ENCODE measurements at places on chromosomes 2 and 18.
A peak's percentile ranks its signal among the peaks of the same experiment; 100 is the strongest.

DNA sequence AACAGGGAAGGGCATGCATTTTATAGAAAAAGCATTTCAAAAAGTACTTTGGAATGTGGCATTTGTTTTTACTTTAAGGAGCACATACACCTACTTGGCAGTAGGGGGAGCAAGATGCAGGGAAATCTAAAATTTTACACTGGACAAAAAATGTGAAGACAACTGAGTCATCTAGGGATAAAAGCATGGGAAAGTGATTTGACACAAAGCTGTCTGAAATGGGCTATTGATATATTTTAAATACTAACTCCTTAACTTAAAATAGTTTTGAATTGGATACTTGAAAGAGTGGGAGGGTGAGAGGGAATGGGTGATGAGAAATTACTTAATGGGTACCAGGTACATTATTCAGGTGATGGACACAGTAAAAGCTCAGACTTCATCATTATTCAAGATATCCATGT lies 15.8 kb downstream of the TMEM200C start:
- DNase-seq = no peak

- DNase-seq = no peak
Measured at GRCh38 chr18:72999971-73000607, 132.3 kb upstream of the NETO1 start.

DNA sequence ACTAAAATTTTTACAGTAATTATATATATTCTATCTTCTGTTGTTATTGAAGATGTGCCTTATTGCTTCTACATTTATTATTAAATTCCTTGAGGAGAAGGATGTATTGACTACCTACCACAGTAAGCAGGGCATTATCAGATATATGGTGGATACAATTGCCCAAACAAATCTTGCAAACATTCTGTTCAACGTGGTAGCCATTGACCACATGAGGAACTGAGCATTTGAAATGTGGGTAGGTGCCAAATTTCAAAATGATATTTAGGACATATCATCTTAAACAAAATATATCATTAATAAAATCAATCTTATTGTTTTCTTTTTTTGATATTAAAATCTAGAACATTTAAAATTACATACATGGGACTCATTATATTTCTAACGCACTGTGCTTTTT lies 11.1 kb downstream of the SCN3A start:
- DNase-seq = no peak

DNA sequence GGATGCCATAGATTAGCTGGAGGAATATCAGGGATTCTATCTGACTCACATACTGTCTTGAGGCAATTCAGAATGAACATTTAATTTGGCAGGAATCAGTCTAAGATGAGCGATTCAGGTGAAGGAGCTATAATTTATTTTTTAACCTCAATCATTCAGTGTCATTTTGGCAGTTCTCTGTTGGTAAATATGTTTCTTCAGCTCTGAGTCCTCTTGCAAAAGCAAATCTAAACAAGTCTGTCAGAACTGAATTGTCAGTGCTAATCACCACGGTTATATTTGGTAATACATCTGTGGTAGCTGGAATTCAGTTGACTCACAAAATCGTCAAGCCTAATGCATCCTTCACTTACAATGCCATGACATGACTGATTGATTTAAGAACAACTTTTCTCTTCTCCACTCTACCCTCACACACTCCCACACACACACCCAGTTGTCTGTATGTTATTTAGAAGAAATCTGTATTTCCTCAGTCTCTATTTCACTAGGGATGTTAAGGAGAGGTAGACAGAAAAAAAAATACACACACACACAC lies 516.6 kb upstream of the NXPH2 start:
- no peak for DNase-seq

GRCh38 chr2:2876331-2877221 lies 501.0 kb downstream of the EIPR1 start:
- no peak for DNase-seq

- DNase-seq = peak; percentile 49
Measured at GRCh38 chr2:68837164-68837860, 33.9 kb downstream of the BMP10 start.

DNA sequence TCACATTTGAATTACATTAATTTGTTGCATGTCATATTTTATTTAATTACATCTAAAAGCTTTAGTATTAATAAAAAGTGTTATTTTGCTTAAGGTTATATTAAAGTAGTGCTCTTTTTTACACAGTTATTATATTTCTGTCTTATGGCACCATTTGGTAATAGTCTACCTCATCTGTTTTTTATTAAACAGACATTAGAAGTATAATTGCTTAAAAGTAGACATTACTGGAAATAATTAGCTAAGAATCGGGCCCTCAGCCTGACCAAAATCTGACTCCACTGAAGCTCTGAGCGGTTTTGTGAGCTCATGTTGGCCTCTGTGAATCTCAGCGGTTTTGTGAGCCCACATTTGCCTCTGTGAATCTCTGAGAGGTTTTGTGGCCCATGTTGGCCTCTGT lies 102.5 kb upstream of the SNTG2 start:
- no peak for DNase-seq

GRCh38 chr2:68911709-68912108 lies 40.5 kb upstream of the BMP10 start:
- DNase-seq = no peak

- DNase-seq = no peak
Measured at GRCh38 chr18:29979881-29980280, 1062.7 kb downstream of the DSC3 start.

DNA sequence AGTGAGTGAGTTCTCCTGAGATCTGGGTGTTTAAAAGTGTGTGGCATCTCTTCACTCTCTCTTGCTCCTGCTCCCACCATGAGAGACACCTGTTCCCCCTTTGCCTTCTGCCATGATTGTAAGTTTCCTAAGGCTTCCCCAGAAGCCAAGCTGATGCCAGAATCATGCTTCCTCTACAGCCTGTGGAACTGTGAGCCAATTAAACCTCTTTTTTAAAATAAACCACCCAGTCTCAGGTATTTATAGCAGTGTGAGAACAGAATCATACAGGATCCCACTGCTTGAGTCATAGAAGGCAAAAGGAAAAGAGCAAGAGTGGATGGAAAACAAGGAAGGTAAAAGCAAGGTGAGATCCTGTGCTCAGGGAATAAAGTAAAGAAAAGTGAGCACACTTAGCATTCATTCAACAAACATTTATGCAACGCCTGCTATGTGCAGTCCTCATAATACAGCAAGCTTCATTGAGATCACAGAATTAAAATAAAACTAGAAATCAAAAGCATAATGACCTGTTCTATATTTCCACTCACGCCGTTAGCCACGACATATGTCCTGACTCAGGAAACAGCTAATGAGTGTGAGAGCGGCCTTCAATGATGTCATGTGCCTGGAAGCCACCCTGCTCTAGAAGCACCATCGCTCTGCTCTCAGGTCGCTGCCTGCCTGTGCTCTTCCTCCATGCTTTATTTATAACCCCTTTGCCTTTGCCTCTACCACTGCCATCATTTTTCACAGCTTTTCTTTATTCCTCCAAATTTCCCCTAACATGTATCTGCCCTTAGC lies 11.3 kb upstream of the COPS8 start:
- no peak for DNase-seq

DNA sequence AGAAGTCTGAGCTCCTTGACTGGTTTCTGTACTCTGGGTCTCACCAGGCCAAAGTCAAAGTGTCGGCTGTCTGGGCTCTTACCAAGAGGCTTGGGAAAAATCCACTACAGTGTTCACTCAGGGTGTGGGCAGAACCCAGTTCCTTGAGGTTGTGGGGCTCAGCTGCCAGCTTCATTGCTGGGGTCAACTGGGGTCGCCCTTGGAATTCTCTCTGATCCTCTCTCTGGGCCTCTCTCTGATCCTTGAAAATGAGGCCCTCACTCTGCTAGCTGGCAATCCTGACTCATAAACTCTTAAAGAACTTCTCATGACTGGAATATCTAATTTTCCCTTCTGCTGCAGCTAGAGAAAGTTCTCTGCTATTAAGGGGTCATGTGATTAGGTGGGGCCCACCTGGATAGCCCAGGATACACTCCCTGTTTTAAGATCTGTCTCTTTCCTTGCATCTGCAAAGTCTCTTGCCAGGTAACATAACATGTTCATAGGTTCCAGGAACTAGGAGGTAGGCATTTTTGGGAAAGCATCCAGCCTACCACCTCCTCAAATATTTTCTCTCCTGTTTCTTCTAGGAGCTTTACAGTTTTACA lies 66.3 kb downstream of the SP110 start:
- peak; percentile 24 for DNase-seq

DNA sequence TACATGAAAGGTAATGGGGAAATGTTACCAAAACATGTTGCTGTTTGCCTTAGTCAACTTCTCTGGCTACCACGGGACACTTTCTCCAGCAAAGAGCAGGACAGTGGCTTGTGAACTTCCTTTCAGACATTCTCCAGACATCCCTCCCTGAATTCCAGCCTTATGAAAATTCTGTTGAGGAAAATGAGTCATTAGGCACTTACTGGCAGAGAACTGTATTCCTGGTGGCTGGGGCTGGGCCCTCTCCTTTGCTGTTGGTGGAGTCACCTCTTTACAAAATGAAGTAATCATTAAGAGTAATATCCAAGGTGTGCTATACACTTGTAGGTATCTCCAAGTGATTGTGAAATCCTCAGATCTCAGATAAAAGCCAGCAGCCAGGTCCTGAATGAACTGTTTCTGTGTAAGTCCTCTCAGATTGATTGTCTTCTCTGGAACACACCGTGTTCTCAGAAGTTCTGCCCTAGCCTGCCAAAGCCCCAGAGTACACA lies 1.3 kb upstream of the FAP start:
- DNase-seq = peak; percentile 39

- DNase-seq = peak; percentile 68
Measured at GRCh38 chr18:80033181-80034067, 810 bp upstream of the RBFA start.

DNA sequence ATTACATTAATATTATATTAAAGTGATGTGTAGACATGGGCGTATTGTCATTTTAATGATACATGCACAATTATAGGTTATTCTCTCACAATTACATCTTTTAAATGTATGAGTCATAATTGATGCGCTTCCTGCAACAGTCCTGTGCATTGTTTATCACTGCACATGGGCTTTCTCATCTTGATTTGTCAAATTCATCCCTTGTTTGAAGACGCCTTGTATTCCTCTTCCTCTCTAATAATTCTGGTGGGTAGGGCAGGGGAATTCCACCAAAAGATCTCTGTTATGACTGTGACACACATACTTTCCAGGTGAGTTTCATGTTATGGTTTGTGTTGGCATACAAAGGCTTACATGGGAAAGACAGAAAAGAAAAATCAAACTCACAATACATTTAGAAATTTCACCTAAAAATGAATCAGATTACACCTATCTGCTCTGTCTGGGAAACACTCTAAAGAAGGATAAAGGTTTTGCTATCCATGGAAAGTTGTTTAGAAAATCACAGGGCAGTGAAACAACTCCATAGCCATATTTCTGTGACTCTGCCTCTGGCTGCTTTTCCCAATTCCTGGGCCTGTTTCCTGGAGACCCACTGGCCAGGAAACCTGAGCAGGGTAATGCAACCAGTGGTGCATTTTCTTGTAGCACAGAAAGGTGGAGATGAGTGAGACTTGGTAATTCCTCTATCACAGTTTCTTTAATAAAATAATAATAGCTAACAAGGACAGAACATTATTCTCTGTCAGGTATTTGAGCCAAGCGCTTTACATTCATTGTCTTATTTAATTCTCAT lies 13.2 kb downstream of the SLC9A2 start:
- no peak for DNase-seq

DNA sequence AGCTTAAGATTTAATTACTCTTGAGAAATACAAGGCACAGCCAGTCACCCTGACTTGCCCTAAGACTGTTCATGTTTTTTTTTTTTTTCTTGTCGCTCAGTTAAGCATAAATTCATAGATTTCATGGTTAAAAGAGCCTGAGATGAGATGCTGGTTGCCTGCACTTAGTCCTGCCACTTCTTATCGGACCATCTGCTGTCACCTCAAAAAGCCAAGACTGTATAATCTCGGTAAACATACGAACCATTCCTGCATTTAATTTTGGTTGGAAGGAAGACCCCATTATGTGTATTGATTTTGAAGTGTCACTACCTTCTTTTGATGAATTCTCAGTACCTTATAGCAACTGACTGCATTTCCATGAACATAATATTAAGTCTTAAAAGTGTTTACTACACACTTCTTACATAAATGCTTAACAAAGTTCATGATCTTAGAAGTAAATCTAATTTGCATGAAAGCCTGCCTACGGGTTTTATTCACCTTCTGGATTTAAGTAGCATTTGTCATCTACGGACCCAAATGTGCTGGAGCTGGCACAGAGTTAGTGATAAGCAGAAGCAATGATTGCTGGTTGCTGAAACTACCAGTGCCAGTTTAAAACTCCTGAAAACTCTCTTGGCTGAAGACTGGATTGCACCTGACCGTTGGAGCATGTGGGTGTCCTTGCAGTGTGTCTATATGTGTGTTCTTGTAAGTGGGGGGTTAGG lies 843.4 kb downstream of the TMEM182 start:
- no peak for DNase-seq

- DNase-seq = no peak
Measured at GRCh38 chr2:41498781-41499180, 549.0 kb upstream of the PKDCC start.

DNA sequence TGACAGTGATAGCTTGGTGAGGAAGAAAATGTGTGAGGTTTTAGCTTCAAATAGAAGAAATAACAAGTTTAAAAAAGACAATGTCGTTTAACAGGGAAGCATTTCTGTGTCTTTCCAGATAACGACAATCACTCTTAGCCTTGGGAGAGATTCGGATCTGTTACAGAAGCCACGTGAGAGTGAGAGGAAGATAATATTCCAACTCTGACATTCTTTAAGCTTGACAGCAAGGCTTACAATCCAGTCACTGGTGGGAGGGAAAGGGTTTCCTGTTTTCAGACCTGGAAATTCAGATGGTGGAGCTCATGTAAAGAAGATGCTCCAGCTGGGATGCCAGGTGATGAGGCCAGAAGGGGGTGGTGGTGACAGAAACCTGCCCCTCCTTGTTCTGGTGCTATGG lies 30.8 kb downstream of the FBXO48 start:
- DNase-seq = no peak

DNA sequence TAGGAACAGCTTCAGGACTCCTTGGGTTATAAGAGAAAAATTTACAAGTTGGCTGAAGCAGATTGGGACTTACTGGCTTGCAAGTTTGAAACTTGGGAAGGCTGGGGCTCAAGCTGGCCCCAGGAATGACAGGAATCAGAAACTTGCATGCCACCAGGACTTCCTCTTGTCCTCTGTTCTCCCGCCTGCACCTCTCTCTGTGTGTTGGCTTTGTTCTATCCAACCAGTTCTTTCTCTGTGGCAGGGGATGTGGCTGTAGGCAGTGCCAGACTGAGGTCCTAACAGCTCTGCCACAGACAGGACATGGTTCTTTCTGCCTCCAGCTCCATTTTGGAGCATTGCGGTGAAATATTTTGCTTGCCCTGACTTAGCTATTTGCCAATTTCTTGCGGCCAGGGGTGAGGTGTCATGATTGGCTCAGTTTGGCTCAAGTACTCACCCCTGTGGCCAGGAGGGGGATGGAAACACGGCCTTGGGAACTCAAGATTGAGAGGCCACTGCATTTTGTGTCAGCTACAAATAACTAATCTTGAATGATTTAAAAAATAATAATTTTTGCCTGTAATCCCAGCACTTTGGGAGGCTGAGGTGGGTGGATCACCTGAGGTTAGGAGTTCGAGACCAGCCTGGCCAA lies 48.9 kb downstream of the MEP1B start:
- no peak for DNase-seq
